ENCODE measurements at places on chromosomes 2 and 18.

DNA sequence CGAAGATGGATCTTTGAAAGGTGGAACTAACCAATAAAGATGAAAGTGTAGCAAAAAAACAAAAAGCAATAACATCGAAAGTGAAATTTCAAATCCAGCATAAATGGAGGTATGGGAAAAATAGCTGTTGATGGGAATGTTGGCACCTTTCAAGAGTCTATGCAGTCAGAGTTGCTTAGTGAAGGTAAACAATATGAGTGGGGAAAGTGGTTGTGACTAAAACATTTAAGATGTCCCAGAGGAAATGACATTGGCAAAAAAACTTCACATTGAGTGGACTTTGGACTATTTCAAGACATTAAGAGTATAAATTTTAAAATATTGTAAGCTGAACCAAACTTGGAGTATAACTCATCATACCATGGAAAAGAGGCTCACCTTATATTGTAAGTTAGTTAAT lies 17.7 kb downstream of the ETAA1 start:
- no peak for DNase-seq

- no peak for DNase-seq
Observed at GRCh38 chr2:36147670-36148390, 207.7 kb upstream of the CRIM1 start.

DNA sequence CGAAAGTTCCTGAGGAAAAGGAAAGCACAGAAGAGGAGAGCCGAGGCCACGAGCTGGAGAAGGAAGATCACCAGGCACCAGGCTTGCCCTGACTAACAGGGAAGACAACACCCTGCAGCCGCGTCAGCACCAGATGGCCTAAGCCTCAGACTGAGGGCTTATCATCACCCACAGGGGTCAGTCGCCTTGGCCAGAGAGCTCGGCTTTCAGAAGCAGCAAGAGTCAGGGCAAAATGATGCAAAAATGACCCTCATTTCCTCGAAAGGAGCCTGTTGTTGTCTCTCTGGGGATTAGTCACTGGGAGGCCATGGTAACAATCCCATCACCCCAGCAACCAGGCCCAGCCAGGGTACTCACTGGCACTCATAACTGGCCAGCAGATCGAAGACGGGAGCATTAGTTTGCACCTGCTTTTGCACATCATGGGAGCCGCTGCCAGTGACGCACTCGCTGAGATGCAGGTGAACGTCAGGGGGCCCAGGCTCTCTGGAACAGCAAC lies 42.7 kb upstream of the ZFP36L2 start:
- DNase-seq: no peak

GRCh38 chr2:52934920-52935640 lies 832.5 kb upstream of the CHAC2 start:
- DNase-seq: no peak

DNA sequence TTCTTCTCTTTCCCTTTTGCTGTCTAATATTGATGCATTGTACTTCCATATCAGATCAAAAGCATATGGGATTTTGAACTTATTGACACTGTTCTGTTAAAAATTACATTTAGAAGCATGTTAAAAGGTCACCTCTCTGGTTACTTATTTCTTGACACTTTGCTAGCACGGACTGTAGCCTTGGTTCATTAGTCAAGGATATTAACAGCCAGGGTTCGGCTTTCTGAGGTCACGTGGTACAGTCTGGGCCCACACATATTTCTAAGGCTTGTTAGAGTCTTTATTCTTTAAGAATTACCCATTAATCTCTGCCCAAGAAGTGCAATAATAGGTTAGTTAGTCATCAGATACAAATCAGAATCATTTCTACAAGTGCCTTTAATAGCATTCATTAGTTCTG lies 1035.8 kb upstream of the FANCL start:
- DNase-seq: no peak

GRCh38 chr2:64401529-64401880 lies 52.5 kb upstream of the LGALSL start:
- no peak for DNase-seq

DNA sequence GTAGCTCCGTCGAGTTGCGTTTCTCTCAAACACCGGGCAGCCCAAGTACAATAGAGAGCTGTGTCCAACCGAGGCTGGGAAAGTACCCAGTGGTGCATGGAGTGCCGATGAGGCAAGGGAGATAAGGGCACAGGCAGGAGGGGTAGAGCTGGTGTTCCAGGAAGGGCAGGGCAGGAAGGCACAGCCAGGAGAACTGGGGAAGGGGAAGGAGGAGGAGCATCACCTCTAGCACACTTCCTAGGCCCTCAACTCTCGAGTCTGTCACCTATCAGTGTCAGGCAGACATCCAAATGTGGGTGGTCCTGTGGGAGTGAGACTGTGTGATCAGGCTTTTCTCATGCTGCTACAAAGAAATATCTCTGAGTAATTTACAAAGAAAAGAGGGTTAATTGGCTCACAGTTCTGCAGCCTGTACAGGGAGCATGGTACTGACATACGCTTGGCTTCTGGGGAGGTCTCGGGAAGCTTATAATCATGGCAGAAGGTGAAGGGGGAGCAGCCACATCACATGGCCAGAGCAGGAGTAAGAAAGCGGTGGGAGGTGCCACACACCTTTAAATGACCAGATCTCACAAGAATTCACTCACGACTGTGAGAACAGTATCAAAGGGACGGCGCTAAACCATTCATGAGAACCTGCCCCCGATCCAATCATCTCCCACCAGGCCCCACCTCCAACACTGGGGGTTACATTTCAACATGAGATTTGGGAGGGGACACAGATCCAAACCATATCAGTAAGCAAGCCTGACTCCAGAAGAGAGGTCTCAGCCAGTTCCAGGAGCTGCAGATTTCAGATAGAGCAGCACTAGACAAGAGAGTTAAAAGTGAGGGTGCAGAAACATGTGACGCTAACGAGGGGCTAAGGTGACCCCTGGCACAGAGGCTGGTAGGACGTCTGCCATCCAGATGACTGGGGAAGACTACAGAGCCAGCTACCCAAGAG lies 75.7 kb downstream of the MBOAT2 start:
- DNase-seq: no peak

GRCh38 chr2:46050027-46050426 lies 247.2 kb upstream of the EPAS1 start:
- DNase-seq: no peak

- no peak for DNase-seq
Observed at GRCh38 chr2:141063406-141063805, 1067.4 kb downstream of the LRP1B start.

DNA sequence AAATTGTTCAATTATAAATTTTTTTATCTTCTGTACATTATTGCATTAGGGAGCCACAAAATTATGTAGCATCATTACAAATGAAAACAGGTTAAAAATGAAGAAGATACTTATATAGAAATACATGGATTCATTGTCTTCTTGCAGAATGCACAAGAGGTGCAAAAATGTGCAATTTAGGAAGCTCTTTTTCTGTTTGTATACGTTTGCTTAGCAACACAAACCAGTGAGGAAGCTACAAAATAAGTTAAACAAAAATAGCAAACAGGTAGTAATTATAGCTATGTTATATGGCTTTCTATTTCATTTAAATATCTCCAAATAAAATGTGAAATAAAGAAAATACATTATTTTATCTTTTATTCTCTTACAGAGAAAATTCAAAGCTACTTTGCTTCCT lies 177.6 kb upstream of the SESTD1 start:
- no peak for DNase-seq

Data from activated T-cell treated with anti-CD3 and anti-CD28 coated beads, Interleukin-2, amount 50 U/mL, for 72 hours (primary cell).